C1 segment of cervical spinal cord (tissue), 14 donors: ENCODE measurements at places on chromosomes 11 and 22.

DNA sequence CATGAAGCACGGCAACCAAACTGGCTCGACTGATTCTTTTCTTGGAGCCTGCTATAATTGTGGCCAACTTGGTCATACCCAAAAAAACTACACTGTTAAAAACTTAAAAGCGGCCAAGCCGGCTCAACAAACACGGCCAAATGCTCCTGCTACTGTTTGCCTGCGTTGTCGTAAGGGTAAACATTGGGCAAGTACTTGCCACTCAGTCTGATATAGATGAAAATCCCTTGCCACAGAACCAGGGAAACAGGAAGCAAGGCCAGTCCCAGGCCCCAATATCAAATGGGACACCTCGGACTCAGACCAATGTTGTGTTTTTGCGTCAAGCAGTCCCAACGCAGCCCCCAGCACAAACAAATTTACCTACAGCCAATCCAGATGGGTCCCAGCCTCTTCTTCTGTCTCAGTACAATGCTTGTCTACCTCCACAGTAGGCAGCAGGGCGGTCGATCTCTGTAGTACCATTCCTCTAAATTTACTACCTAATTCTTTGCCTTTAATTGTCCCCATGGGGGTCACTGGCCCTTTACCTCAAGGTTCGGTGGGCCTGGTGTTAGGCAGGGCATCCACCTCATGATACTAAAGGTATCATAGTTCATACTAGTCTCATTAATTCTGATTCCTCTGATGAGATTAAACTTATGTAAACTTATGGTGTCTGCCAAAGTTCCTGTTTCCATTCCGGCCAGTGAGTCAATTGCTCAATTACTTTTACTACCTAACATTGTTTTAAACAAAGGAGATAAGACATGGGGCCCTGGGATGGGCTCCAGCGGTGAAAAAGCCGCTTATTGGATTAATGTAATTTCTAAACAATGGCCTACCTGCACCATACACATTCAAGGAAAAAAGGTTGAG lies 3.7 kb upstream of the COMT start:
- no peak for DNase-seq

DNA sequence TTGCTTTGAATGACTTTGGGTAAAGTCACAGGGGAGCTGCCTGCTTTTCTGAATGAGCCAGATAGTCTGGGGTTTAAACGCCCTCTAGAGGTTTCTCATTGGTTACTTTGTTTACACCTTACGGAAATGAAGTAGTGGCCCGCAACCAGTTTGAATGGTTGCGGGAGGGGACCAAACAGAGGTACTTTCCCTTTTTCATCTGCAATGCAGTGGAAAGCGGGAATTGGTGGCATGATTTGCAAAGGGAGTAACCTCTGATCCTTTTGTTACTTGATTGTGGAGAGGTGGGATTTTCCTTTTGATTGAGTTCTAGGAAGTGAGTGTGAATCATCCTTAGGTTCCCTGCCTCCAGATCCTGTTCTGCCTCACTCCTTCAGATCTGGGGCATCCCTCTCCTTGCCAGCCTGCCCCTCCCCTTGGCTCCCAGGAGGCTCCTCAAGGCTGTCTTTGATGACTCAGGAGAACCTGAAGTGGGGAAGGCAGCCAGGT lies 15.9 kb upstream of the GLYATL1 start:
- DNase-seq: no peak

DNA sequence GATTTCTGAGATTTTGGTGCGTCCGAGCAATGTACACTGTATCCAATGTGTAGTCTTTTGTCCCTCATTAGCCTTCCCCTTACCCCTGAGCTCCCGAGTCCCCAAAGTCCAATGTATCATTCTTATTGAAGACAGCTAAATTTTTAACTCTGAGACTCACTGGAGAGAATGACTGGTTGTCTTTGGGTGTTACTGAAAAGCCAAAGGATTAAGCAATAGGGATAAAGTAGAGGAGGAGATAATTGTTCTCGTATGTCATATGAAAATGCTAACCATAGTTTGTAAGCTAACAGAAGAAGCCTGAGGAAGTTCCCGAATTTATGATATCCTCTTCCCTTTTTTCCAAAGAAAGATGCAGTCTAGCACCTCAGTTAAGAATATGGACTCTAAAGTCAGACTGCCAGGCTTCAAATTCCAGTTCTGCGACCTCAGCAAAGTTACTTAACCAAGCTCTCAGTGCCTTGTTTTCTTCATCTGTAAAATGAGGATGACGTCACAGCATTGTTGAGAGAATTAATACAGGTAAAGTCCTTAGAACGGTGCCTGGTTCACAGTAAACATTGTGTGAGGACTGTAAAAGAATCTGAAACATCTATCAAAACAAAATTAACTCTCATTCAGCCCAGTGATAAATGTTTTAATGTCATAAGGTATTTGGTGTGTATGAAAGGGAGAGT lies 1.6 kb upstream of the MSANTD2 start:
- no peak for DNase-seq

DNA sequence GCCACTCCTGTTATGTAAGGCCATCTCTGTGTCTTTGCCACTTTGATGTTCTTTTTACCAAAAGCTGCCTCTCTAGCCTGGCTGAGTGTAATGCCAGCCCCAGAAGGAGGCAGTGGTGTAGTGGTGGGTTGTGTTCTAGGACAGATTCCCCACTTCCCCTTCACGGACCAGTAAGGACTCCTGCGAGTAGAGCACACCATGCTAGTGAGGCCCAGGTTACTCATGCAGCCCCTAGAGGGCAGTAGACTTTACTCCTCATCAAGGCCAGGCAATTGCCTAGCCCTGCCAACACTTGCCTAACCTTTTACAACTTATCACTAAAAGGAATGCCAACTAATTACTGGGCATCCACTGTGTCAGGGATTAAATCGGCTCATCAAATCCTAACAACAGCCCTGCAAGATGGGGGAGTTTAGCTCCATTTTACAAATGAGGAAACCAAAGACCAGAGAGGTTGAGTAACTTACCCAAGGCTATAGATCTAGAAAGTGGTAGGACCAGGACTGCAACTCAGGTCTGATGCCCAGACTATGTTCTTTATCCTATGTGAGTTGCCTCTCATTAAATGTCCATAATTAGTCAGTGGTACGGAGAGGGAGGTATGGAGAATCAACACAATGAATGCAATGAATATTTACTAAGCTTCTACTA lies 75.3 kb downstream of the APIP start:
- DNase-seq: no peak

GRCh38 chr11:105960252-105961245 lies 61.5 kb downstream of the MSANTD4 start:
- DNase-seq: no peak

DNA sequence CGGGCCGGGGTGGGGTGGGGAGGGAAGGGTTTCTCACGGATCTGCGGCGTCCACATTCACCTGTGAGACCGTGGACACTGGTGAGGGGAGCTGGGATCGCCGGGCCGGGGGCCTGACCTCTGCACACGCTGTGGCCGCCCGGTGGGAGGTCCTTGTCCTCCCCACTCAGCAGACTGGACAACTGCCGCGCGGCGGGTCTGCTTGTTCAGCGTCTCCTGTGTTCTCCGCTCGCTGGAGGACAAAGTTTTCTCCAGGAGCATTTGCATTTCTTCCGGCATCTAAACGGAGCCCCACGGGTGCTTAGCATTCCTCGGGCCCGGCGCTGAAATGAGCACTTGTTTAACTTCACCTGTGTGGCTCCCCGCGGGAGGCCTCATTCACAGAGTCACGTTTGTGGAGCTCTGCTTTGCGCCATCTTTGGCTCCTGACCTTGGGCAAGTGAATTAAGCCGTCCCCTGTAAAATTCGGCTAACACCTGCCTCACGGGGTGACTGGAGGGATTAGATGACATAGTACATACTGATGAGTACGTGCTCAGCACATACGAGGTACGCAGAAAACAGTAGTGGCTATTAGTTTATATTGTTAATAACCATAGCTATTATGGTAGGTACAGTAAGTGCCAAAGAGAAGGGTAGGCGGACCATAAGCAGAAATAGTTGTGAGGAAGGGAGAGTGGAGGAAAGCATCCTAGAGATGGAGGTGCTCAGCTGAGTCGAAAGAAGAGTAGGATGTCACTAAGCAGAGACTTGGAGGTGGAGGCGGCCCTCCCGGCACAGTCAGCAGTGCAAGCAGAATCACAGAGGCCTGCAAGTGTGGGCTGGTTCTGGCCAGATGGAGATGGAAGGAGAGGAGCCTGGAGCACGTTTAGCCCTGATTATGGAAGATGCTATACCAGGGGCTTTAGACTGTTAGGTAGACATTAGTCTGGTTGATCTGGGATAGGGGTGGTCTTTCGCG lies 885 bp downstream of the TRMU start:
- no peak for DNase-seq

DNA sequence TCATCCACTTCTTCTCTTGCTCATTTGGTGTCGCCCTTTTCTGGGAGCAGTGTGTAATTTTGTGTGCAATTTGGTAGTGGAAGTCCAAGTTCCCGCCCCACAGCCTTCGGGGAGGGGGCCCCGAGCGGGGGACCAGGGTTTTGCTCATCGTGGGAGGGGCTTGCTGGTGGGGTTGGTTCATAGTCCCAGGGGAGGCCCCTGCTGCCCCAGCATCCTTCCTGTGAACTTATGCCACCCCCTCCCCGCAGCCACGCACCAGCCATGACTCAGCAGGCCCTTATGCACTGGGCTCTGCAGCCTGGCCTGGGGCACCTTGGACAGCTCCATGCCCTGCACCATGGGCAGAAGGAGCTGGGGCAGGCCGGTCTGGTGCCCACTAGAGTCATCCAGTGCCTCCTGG lies 1183.6 kb downstream of the BRD1 start:
- no peak for DNase-seq

GRCh38 chr22:35563211-35563610 lies 22.6 kb downstream of the RASD2 start:
- no peak for DNase-seq

- no peak for DNase-seq
Observed at GRCh38 chr22:46854125-46854870, 91.8 kb downstream of the TBC1D22A start.

DNA sequence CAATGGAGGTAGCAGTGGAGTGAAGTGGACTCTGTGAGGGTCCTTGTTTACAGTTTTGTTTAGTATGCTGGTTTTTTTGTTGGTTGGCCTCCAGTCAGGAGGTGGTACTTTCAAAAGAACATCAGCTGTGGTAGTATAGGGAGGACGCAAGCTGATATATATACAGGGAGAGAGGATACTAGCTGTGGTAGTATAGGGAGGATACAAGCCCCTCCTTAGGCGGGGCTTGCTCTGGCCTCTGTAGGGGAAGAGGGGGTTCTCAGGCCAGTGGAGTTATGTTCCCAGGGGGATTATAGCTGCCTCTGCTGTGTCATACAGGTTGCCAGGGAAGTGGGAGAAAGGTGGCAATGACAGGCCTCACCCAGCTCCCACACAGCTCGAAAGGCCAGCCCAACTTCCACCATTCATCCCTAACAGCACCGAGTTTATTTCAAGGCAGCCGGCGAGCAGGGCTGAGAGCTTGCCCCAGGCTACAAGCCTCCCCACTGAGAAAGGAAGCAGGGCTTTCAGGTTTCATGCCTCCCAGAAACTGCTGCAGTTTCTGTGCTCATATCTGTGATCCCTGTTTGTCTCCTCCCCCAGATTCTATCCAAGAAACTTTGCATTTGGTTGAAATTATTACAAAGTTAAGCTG lies 10.4 kb downstream of the OR52E6 start:
- DNase-seq: no peak

- DNase-seq: no peak
Observed at GRCh38 chr11:122619757-122620156, 35.8 kb upstream of the UBASH3B start.

DNA sequence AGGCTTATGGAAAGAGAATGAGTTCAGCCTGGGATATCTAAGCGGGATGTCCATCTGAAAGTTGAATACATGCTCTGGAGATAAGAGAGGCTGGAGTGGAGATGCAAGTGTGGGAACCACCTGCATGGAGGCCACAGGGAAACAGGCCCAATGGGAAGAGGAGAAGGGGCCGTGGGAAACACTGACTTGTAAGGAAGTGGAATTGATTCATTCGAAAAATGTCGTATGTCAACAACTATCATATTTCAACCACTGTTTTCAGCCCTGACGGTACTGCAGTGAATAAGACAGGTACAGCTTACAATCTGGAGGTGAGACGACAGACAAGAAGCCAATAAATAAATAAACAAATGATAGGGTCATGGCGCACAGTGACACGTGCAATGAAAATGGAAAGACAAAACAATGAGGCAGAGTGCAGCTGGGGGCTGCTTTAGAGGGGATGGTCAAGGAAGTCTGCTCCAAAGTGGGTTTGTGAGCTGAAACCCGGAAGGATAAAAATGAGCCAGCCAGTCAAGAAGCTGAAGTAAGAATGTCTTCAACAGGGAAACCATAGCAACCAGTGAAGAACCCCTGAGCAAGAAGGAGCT lies 35.9 kb downstream of the EFCAB6 start:
- no peak for DNase-seq

DNA sequence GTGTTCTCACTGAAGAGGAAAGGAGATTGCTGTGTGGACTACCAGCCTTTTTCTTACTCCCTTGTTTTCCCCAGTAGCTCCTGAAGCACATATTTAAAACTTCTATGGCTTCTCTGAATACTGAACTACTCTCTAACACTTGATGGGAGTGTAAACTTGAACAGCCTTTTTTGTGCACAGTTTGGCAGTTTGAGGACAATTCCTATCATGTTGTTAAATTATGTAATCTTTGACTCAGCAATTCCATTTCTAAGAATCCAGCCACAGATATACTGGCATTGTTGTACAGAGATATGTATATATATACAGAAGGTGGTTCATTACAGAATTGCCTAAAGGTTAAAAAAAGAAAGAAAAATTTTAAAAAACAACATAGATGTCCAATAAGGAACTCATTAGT lies 47.1 kb upstream of the EED start:
- DNase-seq: no peak

GRCh38 chr11:23097891-23098290 lies 237.6 kb upstream of the CCDC179 start:
- no peak for DNase-seq

DNA sequence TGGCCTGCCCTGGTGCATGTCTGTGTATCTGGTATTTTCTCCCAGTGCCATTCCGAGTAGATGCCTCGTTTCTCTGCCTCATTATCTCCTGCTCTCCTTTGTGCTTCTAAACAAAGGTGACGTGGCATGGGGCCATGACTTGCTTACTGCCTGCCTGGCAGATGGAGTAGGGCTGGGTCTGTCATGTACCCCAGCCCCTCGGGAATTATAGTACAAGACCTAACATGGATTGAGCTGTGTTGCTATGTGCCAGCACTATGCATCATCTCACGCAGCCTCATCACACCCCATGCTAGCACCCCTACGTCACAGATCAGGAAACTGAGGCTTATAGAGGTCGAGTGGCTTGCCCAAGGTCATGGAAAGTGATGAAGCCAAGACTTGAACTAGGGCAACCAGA lies 88.1 kb downstream of the GALNT18 start:
- DNase-seq: no peak
